ENCODE measurements at places on chromosomes 6 and 20. TPM values are rescaled to one million over a fixed set of nuclear protein-coding genes. Genes with fewer than 3 reads are reported as not detected.
A peak's percentile ranks its signal among the peaks of the same experiment; 100 is the strongest.

CD24 gene
- 1,434 TPM for total RNA-seq

HDGFL1 gene
- total RNA-seq, result under 0.01 TPM

KLHDC3 gene
- 164 TPM for total RNA-seq

CDSN gene
- not detected for total RNA-seq

PDYN gene
- total RNA-seq, result 16.3 TPM

OPRM1 gene
- 1.2 TPM for total RNA-seq

HLA-A gene
- 55.4 TPM for total RNA-seq

BPIFB1 gene
- total RNA-seq, result not detected

BANF2 gene
- total RNA-seq, result not detected

SDHAF4 gene
- 33.4 TPM for total RNA-seq

DSN1 gene
- 5.3 TPM for total RNA-seq

LBP gene
- total RNA-seq, result not detected

PBOV1 gene
- total RNA-seq, result not detected

SRMS gene
- not detected for total RNA-seq

HRH3 gene
- total RNA-seq, result 0.82 TPM

HLA-B gene
- 41.6 TPM for total RNA-seq

RSPO3 gene
- 36.7 TPM for total RNA-seq

DNA sequence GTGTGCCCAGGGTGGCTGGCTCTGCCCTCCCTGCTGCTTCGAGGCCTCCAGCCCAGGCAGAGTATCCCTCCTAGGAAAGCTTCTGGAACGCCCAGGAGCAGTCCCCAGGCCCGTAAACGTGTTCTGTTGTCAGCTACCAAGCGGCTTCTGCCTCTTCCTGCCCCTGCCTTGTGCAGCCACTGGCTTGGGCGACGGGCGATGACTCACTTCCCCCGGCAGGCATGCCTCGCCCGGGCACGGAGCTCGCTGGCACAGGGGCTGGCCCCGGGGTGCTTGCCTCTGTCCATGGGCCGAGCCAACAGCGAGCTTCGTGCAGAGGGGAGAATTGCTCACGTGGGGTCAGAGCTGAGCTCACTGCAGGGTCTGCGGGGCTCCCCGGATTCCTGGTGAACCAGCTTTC lies 86.7 kb upstream of the THBS2 start:
- DNase-seq, result no peak

DNA sequence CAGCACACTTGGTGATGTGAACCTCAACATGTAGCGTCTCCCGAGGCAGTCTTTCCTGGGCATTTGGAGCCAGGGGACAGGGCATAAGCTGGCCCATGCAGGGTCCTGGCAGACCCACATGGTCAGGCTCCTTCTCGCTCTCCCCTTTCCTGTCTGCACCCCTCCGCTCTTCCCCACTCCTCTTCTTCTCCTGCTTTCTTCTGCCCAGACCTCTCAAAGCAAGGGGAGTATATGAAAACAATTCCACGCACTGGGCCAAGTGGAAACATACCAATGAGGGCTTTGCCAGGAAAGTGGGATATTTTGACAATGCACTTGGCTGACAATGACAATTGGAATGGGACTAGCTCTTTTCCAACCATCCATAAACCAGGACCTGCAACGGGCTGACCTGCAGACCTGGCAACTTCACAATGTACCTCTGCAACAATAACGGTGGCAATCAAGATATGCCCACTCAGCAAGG lies 58.9 kb upstream of the TRAF3IP2 start:
- DNase-seq, result no peak

DNA sequence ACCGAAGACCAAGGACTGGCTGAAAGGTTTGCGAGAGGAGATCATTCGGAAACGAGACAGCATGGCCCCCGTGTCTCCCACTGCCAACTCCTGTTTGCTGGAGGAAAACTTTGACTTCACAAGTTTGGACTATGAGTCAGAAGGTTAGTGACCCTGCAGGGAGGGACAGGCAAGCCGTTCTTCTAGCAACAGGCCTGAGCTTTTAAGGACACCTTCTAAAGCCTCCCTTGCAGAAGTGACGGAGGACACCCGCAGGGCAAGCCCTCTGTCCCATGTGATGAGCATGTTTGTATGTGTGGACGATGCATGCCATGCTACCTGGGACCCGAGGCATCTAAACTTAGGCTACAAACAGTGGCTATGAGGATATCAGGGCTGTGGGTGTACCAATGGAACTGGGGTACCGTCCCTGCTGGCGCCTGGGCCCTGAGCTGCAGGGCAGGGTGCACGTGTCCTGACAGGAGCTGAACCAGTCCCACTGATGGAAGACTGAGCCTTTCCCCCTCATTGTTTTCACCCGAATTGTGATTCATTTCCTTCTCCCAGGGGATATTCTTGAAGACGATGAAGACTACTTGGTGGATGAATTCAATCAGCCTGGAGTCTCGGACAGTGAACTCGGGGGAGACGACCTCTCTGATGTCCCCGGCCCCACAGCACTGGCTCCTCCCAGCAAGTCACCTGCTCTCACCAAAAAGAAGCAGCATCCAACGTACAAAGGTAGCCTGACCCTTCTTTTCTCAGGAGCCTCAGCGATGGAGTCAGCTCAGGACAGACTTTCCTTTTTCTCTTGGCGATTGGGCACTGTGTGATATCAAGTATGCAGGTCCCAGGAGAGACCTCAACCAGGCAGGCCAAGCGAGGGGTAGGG lies 84.4 kb downstream of the SERAC1 start:
- DNase-seq, result no peak

DNA sequence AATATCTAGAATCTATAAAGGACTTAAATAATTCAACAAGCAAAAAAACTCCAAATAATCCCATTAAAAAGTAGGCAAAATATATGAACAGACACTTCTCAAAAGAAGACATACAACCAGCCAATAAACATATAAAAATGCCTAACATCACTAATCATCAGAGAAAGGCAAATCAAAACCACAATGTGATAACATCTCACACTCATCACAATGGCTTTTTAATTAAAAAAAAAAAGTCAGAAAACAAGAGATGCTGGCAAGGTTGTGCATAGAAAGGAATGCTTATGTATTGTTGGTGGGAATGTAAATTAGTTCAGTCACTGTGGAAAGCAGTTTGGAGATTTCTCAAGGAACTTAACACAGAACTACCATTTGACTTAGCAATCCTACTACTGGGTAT lies 979.6 kb upstream of the MAP3K7 start:
- DNase-seq, result no peak

- DNase-seq, result no peak
Observed at GRCh38 chr6:105985816-105986632, 100.1 kb upstream of the PRDM1 start.

GRCh38 chr6:101722471-101722870 lies 329.0 kb downstream of the GRIK2 start:
- DNase-seq, result no peak

DNA sequence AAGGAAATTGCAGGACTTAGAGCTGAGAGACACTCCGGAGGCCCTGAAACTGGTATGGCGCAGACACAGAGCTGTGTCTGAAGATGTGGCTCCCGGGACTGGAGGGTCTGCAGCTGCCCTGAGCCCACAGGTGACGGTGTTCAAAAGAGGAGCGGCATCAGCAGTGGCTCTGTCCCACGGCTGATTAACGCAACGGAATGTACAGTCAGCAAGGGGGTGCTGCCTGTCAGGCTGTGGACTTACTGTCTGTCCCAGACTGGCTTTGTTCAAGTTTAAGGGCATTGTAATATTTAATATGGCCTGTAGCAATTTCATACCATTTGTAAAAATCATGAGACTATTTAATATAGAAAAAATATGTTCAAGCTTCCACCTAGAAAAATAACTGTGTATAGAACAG lies 228.0 kb upstream of the TAB2 start:
- DNase-seq, result no peak

- no peak for DNase-seq
Observed at GRCh38 chr6:11974089-11974488, 38.0 kb upstream of the HIVEP1 start.

- DNase-seq, result no peak
Observed at GRCh38 chr20:14310977-14311627, 26.3 kb downstream of the FLRT3 start.

GRCh38 chr20:21272679-21273078 lies 30.5 kb upstream of the XRN2 start:
- DNase-seq, result no peak

- no peak for DNase-seq
Observed at GRCh38 chr6:30035784-30036183, 25.3 kb upstream of the POLR1H start.

DNA sequence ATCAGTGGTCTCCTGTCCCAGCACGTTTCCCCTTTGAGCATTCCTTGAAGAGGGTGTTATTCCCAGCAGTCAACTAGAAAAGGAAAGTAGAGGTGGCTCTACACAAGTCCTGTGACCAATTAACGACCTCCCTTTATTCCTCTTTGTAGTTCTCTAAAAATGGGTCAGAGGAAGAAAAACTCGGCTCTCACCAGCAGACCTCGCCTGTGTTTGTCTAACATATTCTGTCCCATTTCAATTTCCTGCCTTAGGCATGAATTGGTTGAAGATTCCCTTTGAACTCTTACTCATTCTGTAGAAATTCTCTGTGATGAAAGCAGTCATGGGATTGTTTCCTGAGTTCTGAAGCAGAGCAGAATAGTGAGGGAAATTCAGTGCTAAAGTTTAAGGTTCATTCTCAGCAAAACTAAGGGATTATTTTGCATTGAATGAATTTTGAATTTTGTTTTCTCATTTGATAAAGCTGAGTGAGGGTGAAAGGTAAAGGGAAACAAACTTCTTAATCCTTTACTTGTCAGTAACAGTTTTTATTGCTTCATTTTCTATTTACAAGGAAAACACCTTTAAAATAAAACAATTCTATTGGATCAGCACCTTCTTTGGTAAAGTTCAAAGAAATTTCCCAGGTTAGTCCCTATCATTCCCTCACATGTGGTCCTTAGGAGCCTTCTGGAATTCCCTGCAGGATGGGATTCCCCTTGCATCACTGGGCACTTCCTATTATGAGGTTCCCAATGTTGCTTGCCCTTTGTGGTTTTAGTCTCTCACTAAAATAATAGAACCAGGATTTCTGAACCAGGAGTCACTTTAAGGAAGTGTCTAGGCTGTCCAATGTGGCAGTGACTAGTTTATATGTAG lies 105.8 kb downstream of the SLX4IP start:
- no peak for DNase-seq

DNA sequence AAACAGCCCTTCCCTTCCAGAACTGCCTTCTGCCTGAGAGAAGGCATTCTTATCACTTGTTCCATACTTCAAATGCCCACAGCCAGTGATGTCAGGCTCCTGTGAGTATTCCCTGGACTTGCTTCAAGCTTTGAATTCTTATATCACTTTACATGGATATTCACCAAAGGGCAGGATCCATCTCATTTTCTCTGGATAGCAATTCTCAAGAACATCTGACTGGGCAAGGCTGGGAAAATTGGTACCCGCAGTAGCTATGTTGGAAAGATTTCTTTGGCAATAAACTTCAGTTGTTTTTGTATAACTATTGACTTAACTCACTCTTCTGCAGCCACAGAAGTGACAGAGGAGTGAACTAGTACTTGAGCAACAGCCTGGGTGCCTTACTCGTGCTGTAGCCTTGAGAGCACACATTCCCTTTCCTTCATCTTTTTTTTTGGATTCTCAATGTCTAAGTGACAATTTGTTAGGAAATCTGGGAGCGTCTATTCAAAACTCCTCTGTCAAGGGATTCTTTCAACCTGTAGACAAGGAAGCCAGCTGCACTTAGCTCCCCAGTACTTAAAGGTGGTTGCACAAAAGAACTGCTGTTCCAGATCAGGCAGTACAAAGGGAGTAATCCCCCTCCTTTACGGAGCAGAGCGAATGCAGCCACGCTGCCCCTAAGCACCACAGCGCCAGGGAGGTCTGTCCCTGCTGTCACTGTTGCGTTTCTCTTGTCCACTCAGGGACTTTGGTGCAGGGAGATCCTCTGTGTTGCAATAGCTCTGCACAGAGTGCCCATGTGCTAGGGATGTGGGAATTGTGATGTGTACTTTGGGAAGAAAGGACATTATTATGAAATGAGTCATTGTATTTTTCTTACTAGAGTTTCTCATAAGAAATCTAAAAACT lies 69.6 kb downstream of the JAG1 start:
- DNase-seq, result no peak

DNA sequence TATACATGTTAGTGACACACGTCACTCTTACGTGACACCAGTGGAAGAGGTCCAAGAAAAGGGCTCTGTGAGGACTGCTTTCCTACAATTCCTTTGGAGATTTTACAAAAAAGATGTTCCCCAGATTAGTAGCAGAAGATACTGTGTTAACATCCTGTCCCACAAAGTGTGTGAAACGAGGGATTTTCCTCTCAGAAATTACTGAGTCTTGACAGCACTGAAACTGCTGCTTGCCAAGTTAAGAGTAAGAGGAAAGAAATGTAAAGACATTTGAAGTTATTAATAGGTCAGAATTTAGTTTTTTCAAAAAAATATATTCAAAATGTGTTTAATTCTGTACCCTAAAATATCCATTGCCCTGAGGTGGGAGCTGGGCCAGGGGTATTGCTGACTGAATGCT lies 58.8 kb upstream of the MAP7 start:
- DNase-seq, result no peak

DNA sequence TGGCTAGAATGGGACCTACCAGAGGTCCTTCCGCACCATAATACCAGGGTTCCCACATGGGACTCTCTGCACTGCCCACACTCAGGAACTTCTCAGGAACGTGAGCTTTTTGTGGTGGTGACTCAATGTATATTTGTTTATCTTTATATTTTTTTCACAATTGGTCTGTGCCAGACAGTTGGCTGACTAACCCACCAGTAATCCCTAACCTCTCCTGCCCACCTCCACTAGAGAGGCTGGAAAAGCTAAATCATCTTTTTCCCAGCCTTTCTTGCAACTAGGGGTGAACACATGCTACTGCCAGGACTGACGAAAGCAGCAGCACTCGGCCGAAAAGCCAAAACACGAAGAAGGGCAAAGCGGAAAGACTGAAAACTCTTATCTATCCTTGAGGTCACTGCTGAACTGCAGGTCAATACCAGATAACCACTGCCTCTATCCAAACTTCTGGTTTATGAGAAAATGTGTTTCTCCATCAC lies 112.9 kb downstream of the TRERF1 start:
- DNase-seq, result no peak

GRCh38 chr6:8238773-8239683 lies 136.7 kb upstream of the EEF1E1 start:
- DNase-seq, result no peak

- DNase-seq, result no peak
Observed at GRCh38 chr6:106495014-106495413, 134.3 kb downstream of the RTN4IP1 start.

- no peak for DNase-seq
Observed at GRCh38 chr6:15874326-15874725, 211.5 kb upstream of the DTNBP1 start.

- peak; percentile 40 for DNase-seq
Observed at GRCh38 chr6:2480267-2480966, 235.0 kb upstream of the GMDS start.

- DNase-seq, result no peak
Observed at GRCh38 chr6:43275801-43276576, 22.1 kb upstream of the SLC22A7 start.

DNA sequence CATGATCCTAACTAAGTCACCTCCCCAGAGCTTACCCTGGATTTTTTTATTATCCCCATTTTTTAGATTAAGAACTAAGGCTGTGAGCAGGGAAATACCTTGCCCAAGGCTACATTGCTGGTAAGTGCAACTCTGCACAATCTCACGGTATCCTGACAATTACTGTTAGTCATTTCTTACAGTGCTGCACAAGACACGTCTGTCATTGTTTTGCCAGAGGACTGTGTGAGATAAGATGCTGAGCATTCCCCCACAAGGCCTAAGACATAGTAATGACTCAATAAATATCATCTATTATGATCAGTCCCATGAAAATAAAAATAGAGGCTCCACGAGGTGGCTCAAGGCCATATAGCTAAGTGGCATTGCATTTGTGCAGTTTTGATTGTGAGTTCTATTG lies 21.0 kb downstream of the PFDN4 start:
- DNase-seq, result no peak

- no peak for DNase-seq
Observed at GRCh38 chr20:31568041-31568731, 36.9 kb upstream of the ID1 start.

Measured in frontal cortex (tissue), 4 donors.